Activated CD4-positive, alpha-beta memory T cell treated with anti-CD3 and anti-CD28 coated beads for 36 hours (primary cell): ENCODE measurements at places on chromosomes 3 and 15. TPM values are rescaled to one million over a fixed set of nuclear protein-coding genes. Genes with fewer than 3 reads are reported as not detected.

- H3K4me3 ChIP-seq, result no peak overlapping the region
- no peak for DNase-seq
- no peaks in the 10 kb centered on the region for H3K4me1 ChIP-seq
- H3K27me3 ChIP-seq, result no peaks in the 10 kb centered on the region
- H3K36me3 ChIP-seq, result no peaks in the 10 kb centered on the region
Measured at GRCh38 chr3:175564363-175564762, 705.2 kb downstream of the NAALADL2 start.

Gene PLAAT1
- 0.39 TPM for total RNA-seq

Gene CELF6
- 0.19 TPM for total RNA-seq

DNA sequence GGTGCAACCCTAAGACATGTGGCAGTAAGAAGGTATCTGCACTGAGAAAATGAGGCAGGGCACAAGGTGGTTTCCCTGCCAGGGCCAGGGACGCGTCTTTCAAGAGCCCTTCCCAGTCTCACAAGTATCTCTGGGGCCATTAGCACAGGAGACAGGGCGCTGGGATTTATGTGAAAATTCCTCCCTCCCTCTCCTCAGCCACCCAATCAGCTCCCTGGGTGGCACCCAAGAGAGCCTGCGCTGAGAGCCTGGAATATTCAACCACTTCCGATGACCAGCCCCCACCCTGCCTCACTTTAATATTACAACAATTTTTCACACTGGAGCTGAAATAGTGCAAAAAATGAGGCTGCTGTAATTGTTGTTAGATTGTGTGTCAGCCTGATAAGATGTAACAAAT is 26.1 kb downstream of the SEC61A1 start:
- H3K27me3 ChIP-seq, result no peaks in the 10 kb centered on the region
- peaks cover 45% of the 10 kb centered on the region for H3K36me3 ChIP-seq
- H3K4me3 ChIP-seq, result no peak overlapping the region
- peaks cover 21% of the 10 kb centered on the region for H3K4me1 ChIP-seq
- DNase-seq, result no peak

Gene HIGD2B
- total RNA-seq, result 0.27 TPM
